ENCODE measurements at places on chromosomes 2 and 18.
A peak's percentile ranks its signal among the peaks of the same experiment; 100 is the strongest.

DNA sequence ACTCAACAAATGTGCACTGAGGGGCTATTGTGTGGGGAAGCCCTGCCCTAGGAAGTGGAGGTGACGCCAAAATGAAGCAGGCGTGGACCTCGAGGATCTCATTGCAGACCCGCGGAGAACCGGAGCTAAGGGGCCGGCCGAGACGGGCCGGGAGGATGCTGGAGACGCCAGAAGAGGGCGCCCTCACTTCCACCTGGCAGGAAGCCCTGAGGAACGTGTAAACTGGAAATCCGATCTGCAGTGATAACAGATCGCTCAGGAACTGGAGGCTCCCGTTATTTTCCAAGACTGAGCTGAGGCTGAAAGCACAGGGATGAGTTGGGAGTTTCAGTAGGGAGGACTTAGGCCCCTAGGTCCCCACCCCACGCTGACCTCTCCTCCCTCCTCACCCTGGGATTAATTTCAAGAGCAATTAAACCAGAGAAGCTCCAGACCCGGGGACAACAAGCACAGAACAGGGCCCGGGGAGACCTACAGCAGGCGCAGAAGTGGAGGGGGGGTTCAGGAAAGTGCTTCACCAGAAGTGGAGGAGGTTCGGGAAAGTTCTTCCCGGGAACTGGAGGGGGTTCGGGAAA is 7.7 kb upstream of the COL6A3 start:
- DNase-seq: no peak

- DNase-seq: no peak
Observed at GRCh38 chr2:41878716-41879234, 169.0 kb upstream of the PKDCC start.

- no peak for DNase-seq
Observed at GRCh38 chr2:43228321-43228751, 1.9 kb upstream of the ZFP36L2 start.

DNA sequence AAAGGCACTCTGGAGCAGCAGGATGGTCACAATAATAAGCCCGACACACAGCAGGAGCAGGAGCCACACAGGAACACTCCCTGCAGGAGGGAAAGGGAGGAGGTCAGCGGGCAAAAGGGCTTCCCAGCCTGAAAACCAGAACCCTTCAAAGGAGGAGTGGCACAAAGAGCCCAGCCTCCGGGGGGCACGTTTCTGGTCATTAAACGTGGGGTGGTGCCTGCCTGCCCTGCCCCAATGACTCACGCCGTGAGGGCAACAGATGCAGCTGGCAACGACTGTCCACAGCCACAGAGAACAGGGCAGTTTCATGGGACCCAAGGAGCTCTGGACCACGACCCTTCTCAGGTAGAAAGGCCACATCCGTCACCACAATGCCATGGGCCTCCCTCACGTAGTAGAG is 3.0 kb downstream of the PREB start:
- no peak for DNase-seq

GRCh38 chr2:37672104-37672869 is 845 bp upstream of the CDC42EP3 start:
- peak; percentile 59 for DNase-seq

GRCh38 chr2:9484533-9484932 is 10.2 kb downstream of the IAH1 start:
- DNase-seq: no peak

DNA sequence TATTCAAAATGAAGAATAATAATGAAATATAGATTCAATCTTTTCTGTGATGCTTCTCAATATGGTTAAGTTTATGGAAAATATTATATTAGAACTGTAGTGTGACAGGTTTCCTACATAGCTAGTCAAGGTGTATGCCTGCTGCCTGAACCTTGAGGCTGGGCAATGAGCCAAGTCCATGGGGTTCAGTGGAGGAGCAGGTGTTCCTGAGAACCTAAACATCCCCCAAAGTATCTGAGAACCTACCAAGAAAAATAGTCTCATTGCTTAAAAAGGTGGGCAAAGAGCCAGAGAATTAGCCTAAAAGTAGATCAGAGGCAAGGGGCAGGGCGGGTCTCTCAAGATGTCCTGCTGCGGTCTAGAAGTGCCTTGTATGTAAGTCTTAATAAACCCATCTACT is 185.9 kb upstream of the SPHKAP start:
- DNase-seq: no peak

- no peak for DNase-seq
Observed at GRCh38 chr2:15449556-15450236, 111.4 kb downstream of the NBAS start.

GRCh38 chr2:197601726-197602125 is 73.7 kb downstream of the RFTN2 start:
- no peak for DNase-seq

- no peak for DNase-seq
Observed at GRCh38 chr2:17857021-17857420, 21.4 kb upstream of the KCNS3 start.

GRCh38 chr18:13449651-13450050 is 231.1 kb downstream of the LDLRAD4 start:
- DNase-seq: no peak

DNA sequence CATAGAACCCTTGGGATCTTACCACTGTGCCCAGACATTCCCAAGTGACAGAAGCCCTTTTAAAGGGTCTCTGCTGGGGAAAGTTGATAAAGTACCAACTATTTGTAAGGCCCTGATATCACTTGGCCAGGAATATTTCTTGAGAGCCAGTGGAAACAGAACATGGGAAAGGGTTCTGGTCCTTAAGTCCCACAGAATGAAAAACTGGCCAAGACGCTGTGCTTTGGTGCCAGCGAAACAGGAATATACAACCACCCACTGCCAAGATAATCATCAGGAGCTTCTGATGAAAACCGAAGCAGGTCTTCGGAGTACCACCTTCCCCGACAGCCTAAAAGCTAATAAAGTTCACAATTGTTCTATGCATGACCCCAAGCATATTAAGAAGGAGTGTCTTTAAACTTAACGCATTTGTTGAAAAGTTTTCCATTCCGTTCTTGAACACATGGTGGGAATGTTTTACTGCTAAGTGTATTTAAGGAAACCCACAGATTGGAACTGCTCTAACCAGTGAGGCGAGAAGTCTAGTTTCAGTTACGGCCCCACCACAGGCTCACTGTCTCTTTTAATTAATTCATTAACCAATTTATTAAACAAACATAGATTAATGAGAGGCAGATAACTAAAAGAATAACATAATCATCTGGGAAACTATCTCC is 152.6 kb downstream of the ANKRD44 start:
- no peak for DNase-seq

All from NCI-H1417 treated with DMSO at 0.1 percent for 48 hours (cell line).